CD4-positive, alpha-beta T cell treated with Interleukin-6 at 100 ng/mL for 8 hours (primary cell): ENCODE measurements at places on chromosomes 5 and 9.
A peak's percentile ranks its signal among the peaks of the same experiment; 100 is the strongest.

DNA sequence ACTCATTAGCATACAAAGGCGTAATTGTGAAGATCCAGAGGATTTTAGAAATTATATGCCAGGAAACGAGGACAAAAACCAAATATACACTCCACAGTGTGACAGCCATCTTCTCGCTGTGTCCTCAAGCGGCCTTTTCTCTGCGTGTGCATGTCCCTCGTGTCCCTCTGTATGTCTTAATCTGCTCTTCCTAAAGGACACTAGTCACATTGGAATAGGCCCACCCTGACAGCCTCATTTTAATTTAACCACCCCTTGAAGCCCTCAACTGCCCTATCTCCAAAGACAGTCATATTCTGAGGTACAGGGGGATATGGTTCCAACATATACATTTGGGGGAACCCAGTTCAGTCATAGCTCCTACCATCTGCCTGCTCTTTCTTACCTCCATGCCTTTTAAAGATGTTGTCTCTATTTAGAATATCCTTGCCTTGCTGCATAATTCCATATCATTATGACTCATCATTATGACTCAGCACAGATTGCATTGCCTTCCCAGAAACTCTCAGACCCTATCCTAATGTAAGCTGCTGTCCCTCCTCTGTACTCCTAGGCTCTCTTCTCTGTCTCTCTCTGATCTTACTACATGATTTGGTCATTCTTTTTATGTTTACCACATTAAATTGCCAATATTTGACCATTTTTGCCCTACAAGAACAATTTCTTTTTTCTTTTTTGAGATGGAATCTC, 210.9 kb downstream of the AOPEP start:
- DNase-seq = no peak

DNA sequence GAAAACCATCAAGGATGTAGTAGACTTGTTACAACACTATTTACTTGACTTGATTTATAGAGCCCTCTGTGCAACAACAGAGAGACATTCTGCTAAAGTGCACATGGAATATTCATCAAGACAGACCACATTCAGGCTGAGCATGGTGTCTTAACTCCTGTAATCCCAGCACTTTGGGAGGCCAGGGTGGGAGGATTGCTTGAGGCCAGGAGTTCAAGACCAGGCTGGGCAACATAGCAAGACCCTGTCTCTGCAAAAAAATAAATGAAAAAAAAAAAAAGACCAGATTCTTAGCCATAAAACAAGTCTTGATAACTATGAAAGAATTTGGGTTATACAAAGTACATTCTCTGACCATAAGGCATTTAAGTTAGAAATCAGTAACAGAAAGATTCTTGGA, 25.3 kb downstream of the DENND4C start:
- no peak for DNase-seq

DNA sequence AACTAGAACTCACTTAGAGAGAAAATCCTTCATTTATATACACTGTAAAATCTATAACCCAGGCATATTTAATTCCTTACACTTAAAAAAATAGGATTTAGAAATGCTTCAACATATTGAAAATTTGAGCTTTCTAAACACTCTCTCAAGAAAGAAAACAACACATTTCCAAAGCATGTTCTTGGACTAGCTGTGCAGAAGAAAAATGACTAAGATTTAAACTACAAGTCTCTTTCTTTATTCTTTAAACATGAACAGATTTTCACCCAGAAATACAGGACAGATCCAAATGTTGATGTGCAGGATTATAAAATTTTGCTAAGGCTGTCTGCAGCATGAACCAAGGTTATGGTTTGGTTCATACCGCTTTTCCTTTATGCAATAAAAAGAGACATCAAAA, 77.7 kb upstream of the TUSC1 start:
- DNase-seq = no peak

- no peak for DNase-seq
Measured at GRCh38 chr5:68173007-68173406, 42.5 kb upstream of the PIK3R1 start.

- peak; percentile 50 for DNase-seq
Measured at GRCh38 chr5:54518146-54518817, 723 bp downstream of the SNX18 start.

GRCh38 chr5:114448481-114448880, 86.6 kb downstream of the KCNN2 start:
- DNase-seq = no peak

GRCh38 chr9:113879911-113880310, 3.8 kb downstream of the ZNF618 start:
- DNase-seq = no peak

- DNase-seq = peak; percentile 80
Measured at GRCh38 chr9:7976167-7976755, 176.7 kb upstream of the DMAC1 start.

- DNase-seq = peak; percentile 39
Measured at GRCh38 chr5:139251281-139251687, 42.3 kb upstream of the MATR3 start.

DNA sequence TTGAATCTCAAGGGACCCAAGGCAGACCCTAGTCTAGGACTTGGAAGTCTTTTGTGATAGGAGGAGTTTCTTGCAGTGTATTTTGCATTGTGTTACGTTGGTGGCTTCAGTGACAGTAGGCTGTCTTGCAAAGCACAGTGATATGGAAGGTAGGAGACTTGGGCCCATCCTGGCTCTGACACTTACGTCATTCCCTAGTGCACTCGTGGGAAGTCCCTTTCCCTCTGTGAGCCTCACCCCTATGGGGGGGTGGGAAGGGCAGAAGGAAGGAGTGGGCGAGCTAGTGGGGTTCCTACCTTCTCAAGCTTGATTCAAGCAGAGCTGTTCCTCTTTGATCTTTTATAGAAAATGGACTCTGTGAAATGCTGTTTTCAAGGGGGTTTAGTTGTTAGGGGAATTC, 9.2 kb upstream of the TEX53 start:
- no peak for DNase-seq

- no peak for DNase-seq
Measured at GRCh38 chr5:168477060-168477459, 9.2 kb upstream of the RARS1 start.

- DNase-seq = no peak
Measured at GRCh38 chr5:180112181-180112861, 40.8 kb upstream of the RNF130 start.

DNA sequence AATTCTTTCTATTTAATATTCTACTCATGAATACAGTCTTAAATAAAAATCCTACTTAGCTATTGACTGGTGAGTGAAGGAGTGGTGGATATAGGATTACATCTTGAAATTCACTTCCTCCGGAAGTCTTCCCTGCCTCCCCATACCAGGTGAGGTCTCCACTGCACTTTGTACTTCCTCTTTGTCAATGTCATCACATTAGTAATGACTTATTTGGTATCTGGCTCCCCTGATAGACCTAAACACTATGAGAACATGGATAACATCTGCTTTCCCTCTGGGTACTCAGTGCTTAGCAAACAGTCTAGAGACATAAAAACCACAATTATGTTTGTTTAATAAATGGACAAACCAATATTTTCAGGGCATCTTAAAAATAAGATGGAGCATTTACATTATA, 532.1 kb downstream of the PDE4D start:
- no peak for DNase-seq

- no peak for DNase-seq
Measured at GRCh38 chr9:93131599-93132286, 2.3 kb downstream of the NINJ1 start.

- DNase-seq = no peak
Measured at GRCh38 chr5:175593794-175594193, 64.1 kb upstream of the HRH2 start.

- no peak for DNase-seq
Measured at GRCh38 chr9:127991757-127992274, 11.0 kb upstream of the EEIG1 start.

- DNase-seq = no peak
Measured at GRCh38 chr5:124824637-124825158, 78.3 kb upstream of the ZNF608 start.

DNA sequence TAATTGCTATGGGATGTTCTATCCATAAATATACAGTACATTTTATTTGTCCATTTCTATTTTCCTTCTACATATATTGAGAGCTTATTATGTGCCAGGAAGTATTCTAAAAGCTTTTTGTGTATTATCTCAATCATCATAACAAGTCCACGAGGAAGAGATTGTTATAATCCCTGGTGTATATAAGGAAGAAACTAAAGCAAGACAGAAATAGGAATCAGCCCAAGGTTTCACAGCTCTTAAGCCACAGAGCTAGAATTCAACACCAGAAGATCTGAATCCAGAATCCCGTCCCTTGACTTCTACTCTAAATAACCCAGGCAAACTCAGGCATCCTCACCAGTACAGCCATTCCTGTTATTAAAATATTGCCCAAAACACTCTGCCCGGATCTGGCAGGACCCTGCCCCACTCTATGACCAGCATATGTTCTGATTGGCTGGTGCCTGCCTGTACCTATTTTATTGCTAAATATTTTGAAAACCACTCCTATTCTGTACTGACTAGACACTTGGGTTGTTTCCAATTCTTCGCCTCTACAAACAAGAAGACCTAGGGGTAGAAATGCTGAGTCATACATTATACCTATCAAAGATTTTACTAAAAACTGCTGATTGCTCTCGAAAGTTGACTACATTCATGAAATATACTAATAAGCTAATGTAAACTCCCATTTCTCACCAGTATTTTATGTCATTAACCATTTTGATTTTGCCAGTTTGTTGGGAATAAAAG, 297.4 kb downstream of the ENC1 start:
- no peak for DNase-seq

- no peak for DNase-seq
Measured at GRCh38 chr9:98596486-98596885, 112.2 kb downstream of the GABBR2 start.

DNA sequence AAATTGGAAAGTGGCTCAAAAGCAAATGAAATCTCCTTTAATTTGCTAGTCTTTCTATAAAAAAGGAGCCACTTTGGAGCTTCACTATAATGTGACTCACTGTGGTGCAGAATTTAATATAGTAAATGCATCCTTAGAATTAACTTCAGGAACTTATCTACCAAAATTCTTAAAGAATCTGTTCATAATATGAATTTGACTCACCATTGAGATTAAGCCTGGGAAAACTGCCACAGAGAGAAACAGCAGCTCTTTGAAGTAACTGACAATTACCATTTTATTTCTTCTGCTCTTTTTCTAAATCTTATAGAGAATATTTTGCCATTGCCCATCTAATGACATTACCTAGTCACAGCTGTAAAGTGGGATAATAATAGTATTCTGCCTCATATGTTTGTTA, 211.9 kb upstream of the CDH6 start:
- DNase-seq = no peak

DNA sequence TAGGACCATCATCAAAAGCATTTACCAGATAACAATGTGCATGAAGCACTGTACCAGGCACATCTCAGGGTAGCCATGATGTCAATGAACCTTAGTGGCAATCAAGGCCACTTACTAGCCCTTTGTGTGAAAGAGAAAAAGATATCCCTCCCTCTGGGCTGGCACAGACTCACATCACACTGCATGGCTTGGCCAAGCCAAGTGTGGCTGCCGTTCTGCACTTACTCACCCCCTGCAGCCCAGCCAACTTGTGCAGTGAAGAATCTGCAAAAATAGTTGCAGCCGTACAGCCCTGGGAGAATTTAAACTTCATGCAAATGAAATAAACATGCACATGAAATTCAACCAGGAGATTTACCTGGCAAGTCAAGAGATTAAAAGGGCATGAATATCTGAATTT, 333.5 kb downstream of the DEPDC1B start:
- no peak for DNase-seq

DNA sequence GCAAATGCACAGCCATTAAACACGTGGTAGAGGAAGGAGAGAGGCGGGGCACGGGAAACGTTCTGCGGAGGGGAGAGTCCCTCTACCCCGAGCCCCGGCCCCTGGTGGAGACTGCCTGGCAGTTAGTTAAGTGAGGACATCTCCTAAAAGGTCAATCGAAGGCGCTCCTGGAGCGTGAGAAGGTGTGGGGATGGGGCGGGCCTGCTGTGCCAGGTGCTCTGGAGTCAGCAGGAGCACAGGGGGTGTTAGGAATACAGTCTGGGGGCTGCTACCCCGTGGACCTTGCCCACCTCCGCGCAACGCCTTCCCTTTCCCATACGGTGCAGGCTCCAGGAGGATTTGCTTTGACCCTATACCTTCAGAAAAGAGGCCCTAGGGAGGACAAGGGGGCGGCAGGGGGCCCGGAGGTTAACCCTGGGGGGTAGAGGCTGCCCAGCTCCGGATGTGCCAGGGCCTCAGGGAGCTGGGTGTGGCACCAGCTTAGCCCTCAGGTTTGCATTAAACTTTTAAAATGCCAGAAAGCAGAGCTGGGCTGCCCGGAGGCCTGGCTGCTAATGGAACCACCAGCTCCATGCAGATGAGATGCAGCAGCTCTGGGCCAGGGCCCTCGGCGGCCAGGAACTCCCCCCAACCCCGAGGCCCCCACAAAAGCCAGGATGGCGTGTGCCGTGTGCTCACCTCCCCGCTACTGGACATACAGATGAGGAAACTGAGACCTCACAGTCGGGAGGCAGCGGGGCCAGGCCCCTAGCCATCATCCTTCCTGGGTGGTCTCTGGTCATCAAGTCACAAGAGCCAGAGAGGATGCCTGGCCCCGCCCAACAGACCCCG, 39.2 kb downstream of the NACC2 start:
- no peak for DNase-seq

DNA sequence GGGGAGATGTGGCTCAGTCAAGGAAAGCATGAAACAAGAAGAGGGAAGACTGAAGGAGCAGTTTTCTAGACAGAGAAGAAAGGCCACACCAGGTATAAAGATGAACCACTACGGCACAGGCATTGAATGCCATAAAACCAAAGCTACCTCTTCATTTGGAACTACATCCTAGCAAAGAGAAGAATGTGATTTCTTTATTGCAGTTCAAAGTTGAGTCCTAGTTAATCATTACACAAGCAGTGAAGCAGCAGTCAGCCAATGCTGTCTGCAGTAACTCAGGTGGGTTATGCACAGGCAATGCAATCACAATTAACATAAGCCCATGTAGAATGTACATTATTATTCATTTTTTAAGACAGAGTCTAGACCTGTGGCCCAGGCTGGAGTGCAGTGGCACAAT, 21.7 kb upstream of the PCAT7 start:
- no peak for DNase-seq

DNA sequence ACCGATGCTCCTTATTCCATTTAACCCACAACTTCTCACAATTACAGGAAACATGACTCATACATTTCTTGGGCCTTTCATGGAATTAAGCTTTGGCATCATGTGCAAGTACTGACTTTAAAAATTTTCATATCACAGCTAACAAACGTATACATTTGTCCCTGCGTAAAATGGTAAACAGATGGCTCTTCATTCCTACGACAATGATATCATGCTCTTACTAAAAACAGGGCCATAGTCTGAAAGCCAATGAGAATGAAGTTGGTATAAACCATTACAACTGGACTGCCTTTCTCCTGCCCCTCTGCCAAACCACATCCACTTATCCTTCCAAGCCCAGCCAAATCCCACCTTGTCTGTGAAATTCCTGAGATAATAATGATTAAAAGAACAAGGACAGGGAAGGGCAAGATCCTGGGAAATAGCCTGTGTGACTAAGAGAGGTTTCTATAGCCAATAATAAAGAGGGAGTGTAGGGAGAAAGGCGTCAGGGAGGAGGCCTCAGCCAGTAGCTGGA, 44.9 kb upstream of the ZNF366 start:
- DNase-seq = no peak
